ENCODE measurements at places on chromosomes 3 and 15. TPM values are rescaled to one million over a fixed set of nuclear protein-coding genes. Genes with fewer than 3 reads are reported as not detected.

Gene CTDSPL
- total RNA-seq = 80.6 TPM

DNA sequence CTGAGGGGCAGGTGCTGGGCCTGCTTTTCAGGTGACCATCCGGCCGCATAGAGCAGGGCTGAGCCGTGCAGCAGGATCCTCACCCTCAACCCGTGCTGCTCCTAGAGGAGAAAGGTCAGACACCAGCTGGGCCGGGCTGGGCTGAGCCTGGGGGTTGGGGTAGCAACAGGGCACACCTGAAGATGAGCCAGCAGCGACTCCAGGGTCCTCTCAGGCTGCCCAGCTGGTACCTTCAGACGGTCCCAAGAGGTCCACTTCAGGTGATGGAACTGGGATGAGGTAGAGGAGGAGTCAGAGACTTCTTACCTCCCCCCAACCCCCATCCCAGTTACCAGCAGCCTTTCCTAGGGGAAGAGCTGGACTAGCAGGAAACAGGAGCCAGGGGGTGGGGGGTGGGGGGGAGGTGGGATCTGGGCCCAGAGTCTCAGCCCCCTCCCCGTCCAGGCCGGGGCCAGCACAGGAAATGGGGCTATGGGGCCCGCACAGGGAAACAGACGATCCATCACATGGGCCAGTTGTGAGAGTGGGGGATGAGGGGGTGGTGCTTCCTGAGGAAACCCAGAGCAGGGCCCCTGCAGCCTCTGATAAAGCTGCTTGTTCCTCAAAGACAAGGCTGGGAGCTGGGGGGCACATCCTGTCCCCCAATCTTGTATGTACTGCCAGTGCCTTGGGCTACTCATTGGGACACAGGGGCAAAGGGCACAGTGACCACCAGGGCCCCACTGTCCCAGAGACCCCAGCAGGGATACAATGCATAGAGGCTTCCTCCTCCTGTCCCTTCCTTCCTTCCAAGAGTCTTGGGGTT, 3.0 kb downstream of the INKA1 start:
- no peak for DNase-seq

GRCh38 chr3:179723617-179724016, 70.8 kb downstream of the USP13 start:
- DNase-seq = no peak

- no peak for DNase-seq
Measured at GRCh38 chr3:124714223-124714853, 15.9 kb upstream of the UMPS start.

Gene FBXL22
- total RNA-seq = under 0.01 TPM

Gene ARL14
- total RNA-seq = 0.26 TPM

DNA sequence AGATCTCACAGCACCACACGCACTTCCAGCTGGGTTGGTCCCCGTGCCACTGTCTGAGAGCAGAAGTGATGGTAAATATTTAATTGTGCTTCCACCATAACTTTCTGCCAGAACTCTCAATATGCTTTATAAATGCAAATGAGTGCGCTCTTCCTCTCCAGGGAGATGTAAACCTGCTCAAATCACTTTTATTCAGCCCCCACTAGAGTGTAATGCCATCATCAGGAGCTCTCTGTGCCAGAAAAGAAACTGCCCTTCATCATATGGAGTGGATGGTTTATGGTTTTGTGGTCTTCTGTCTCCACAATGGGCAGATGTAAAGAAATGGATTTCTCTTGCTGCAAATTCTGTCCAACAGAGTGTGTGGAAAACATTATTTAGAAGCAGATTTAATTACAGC, 127.0 kb downstream of the EPHB1 start:
- no peak for DNase-seq

- DNase-seq = no peak
Measured at GRCh38 chr3:140103166-140103565, 168.2 kb downstream of the CLSTN2 start.

- peak; percentile 79 for DNase-seq
Measured at GRCh38 chr3:63450023-63450422, 171.9 kb downstream of the SYNPR start.

Gene RMDN3
- 20.1 TPM for total RNA-seq

DNA sequence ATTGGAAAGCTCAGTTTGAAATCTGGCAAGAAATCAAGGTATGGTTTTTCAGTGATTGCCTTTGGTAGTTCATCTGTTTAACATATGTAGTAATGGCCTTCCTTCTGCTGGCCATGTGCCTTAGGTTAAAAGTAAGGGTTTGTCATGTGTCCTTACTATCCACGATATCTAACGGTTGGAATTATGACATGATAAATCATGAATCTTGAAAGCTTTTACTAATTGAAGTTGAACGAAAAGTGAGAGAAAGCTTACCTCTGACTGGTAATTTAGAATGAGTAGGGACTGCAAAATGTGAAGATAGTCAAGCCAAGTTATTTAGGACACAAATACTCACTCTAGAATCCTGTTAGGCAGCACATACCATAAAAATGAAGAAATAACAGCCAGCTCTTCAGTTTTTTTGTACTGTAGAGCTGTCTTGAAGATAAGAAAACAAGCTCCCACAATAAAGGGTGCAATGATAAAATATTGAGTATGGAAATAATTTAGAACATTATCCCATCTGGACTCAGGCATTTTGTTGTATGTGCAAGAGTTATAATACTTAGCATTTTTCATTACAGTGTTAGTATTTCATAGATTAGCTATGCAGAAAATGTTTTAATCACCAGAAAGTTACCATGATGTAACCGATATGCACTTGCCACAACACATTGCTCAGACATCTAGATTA, 303.4 kb downstream of the ZNF385D start:
- DNase-seq = peak; percentile 21

Gene TEX55
- not detected for total RNA-seq

Gene CCDC71
- total RNA-seq = 19.5 TPM

- DNase-seq = peak; percentile 51
Measured at GRCh38 chr3:86774082-86774691, 216.8 kb downstream of the VGLL3 start.

DNA sequence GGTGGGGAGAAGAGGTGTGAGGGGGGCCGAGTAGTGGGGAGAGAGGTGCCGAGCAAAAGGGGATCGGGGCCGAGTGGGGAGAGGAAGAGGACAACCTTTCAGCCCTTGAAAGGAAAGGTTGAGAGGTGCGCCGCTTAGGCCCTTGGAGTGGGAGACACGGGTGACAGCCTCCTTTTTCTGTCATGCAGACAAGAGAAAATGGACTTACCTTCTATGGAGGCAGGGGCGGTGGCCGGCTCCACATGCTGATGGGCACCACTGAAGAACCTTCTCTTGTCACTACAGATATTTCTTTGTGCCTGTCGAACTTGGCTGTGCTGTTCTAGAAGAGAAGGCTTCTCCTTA, 421 bp downstream of the KLHL18 start:
- no peak for DNase-seq

Gene AADACL2
- not detected for total RNA-seq

GRCh38 chr15:94792196-94792595, 560.8 kb downstream of the MCTP2 start:
- peak; percentile 95 for DNase-seq

Gene CCR8
- total RNA-seq = not detected

GRCh38 chr3:11145888-11146287, 8.4 kb upstream of the HRH1 start:
- peak; percentile 96 for DNase-seq

Gene IGSF11
- 0.13 TPM for total RNA-seq

GRCh38 chr3:23888617-23889228, 28.1 kb downstream of the NKIRAS1 start:
- DNase-seq = peak; percentile 54

DNA sequence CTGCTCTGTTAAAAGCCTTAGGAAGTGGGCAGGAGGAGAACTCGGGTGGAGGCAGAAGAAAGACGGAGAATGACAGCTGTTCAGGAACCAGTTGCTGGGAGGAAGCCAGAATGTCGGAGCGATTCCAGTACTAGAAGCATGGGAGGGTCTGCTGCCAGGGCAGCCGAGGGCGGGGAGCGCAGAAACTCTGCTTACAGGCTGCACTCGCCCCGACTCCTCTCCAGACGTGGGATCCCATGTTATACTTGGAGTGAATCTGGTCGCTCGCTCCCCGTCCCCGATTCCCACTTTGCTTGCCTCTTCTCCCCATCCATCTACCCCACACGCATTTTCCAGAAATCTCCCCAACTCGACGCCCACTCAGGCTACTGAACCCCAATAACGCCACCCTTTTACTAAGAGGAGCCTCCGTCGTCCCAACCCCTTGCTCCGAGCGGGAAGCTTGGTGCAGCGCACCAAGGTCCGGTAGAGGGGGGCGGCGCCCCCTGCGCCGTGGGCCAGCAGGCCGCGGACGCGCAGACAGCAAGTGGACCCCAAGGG, 665 bp downstream of the GATM start:
- DNase-seq = no peak

DNA sequence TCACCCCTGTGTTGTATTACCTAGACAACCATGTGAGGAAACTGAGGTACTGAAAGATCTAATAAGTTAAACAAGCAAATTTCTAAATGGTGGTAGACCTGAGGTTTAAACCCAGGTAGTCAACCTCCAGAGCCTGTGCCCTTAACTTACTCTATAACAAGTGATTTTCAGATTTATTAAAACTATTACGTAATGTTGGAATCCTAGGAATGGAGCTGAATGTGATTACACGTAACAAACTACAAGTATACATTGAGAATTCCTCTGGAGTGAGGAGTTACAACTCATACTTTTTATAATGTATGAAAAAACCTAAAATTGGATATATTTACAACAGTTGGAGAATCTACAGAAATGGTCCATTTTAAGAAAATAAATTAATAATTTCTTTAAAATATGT, 18.0 kb downstream of the FAM98B start:
- DNase-seq = no peak

Gene CFAP100
- total RNA-seq = not detected

Data from bronchial epithelial cell (primary cell).